Left renal cortex interstitium (tissue), 4 donors: ENCODE measurements at places on chromosomes 4 and X.

DNA sequence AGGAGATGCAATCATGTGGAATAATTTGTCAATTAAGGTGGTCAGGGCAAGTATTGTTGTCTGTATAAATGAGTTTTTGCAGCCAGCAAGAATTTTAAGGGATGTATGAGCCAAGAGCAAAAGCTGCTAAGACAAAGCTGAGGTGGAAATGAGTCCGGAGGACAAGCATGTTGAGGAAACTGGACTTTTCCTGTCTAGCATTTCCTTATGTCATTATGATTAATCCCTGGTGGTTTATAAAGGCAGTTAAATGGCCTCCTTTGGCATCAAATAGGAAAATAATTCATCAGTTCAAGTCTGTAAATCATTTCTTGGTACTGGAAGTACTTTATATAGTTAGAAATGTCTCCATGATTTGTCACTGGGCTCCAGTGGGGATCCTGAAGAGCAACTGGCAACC, 61.6 kb upstream of the TEX13A start:
- no peak for DNase-seq

DNA sequence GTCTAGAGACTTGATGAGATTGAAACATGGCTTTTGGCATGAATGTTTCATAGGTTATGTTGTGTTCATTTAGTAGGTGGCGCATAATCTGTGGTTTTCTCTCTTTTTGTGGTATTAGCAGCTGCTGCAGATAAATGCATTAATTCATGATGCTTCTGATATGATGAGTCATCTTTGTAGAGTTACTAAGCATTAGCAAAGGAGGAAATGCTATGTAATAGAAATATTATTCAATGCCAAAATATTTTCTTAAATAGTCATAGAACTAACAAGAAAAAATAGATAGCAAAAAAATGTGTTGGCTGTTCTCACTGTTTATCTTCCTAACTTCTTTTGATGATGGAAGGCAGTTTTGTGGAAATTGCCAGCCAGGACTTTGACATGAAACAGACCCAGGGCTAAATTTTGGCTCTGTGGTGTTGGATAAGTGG, 3.6 kb downstream of the ZXDB start:
- DNase-seq: no peak

DNA sequence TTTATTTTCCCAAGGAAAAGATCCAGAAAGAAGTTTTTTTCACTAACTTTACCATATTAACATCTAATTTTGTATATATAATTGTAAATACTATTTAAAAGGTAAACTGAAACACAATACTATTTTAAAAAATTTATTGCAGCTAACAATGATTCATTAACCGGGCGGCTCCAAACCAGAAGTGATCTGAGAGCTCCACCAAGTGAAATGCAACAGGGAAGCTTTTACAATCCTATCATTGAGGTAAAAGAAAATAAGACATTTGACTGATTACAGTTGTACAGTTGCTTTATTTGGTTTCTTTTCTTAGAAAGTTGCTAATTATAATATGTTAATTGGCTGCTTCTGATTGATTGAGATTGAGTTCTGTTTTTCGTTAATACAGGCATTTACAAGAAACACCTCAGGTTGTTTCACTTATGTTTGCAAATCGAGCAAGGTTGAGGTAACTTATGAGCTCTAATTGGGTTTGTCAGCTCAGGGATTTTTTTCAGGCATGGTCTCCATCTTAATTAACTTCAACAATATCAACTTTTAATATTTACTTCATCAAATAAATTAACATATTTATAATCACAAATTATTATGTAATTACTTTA, 220.2 kb upstream of the UGT8 start:
- no peak for DNase-seq

DNA sequence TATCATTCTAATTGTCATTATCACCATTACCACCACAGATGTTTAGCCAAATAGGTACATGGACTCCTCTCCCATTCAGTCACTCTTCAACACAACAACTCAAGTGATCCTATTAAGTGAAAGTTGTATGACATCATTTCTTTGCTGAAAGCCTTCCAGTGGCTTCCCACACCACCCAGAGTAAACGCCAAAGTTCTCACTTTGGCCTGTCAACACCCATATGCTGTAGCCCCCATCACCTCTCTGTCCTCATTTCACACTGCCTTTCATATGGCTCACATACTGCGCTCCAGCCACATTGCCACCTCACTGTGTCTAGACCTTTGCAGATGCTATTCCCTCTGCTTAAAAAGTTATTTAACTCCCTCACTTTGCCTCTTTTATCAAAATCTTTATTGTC, 682.3 kb downstream of the ADGRL3 start:
- no peak for DNase-seq

GRCh38 chrX:17580539-17581152, 156.6 kb upstream of the SCML1 start:
- no peak for DNase-seq

DNA sequence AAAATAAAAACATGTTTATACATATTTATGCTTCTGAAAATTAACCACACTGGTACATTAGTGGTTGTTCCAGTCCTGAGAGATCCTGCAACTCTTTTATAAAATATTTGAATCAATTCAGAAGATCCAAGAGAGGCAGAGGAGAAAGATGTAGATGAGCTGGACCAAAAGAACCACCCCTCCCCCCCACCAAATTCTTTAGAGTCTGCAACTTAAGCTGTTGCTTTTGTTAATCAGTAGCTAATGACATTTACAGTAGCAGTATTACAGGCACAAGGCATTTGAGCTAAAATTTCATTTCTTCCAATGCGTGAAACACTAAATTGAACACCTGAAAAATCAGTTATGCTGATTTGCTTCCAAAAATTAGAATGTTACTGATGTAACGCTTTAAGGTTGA, 61.5 kb downstream of the PDK3 start:
- DNase-seq: no peak

DNA sequence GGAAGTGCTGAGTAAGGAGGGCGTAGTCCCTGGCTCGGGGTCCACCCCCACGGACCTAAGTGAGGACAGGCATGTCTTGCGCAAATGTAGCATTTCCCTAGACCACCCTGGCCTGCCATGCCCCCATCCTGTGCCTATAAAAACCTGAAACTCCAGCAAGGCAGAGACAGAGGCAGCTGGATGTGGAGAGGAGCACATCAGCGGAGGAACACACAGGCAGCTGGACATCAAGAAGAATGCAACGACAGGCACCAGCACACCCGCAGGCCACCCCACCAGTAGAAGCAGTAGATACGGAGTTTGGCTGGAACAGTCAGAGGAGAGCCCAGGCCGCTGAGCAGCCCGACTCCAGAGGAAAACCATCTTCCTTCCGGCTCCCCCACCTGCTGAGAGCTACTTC, 345.9 kb downstream of the FSTL5 start:
- no peak for DNase-seq
